ENCODE measurements at places on chromosomes 4 and X.

DNA sequence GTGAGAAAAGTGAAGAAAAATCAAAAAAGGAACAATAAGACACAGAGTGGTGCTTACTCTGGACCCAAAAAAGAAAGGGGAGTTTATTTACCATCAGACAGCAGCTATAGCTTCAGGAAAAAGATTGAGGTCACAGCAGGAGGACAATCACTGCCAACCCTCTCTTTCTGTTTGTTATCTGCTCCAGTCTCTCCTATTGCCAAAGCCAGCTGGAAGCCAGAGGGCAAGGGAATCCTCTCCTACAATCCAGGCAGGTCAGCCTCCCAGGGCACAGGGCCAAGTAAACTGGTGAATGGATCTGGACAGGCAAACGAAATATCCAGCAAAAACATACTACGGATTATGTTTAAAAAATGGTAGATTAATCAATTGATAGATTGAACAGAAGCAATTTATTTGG is 306.9 kb upstream of the SLIT2 start:
- DNase-seq = no peak

DNA sequence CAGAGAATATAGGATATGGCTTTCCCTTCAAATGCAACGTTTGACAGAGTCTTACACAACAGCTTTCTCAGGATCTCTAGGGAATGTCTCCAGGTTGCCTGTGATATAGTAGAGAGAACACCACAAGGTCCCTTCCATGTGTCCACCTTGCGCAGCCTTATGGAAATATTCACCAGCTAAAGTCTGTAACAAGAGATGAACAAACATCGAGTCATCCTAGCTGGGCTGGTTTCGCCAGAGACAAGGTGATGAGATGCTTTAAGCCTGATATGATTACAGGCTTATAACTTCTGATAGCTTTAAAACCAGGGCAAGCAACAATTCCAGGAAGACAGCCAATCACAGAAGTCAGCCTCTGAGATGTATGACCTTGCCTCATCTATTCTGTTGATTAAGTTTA is 83.8 kb downstream of the SEL1L3 start:
- DNase-seq = no peak

GRCh38 chr4:154982187-154983047 is 201.3 kb downstream of the RBM46 start:
- DNase-seq = no peak

DNA sequence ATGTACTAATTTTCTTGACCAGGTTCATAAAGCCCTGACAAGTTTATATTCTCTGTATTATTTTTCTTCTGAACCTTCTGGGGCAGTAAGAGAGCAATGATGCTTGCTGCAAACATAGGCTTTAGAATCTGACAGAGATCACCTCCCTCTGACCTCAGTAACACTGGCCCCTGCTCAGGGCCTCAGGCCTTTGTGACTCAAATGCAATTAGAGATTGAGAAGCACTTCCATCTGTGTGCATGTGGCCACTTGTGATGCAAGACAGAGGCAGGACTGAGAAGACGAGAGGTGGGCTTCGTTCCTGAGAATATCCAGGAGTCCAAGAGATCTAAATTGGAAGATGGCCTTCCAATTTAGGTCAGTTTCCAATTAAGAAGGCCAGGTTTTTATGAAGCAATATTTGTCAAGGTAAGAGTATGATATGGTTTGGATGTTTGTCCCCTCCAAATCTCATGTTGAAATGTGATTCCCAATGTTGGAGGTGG is 82.8 kb upstream of the VEGFC start:
- no peak for DNase-seq

- no peak for DNase-seq
Measured at GRCh38 chr4:106801386-106801785, 234.7 kb downstream of the DKK2 start.

- DNase-seq = no peak
Measured at GRCh38 chr4:72505314-72505744, 63.7 kb downstream of the ADAMTS3 start.

GRCh38 chr4:187724456-187724855 is 271.1 kb upstream of the ZFP42 start:
- no peak for DNase-seq

GRCh38 chr4:182679533-182679932 is 237.7 kb downstream of the DCTD start:
- no peak for DNase-seq

- DNase-seq = no peak
Measured at GRCh38 chrX:13506574-13506973, 62.8 kb upstream of the EGFL6 start.

- DNase-seq = no peak
Measured at GRCh38 chrX:47158131-47158530, 13.1 kb downstream of the RBM10 start.

All from thoracic aorta (tissue), 2 donors.